Peyer's patch (tissue), 4 donors: ENCODE measurements at places on chromosomes 12 and 14. TPM values are rescaled to one million over a fixed set of nuclear protein-coding genes. Genes with fewer than 3 reads are reported as not detected.

DNA sequence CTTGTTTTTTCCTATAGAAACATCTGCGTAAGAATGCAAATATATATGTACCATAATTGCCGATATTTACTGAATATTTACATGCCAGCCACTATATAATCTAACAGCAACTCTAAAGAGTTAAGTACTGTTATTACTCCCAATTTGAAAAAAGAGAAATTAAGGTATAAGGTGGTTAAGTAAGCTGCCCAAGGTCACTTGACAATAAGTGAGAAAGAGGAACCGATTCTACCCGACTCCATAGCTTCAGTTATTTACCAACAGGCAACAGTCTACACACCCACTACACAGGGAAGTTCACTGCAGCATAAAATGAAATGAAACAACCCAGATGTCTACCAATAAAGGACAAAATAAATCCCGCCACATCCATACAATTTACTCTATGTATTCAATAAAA is 1.1 kb downstream of the MIS18BP1 start:
- DNase-seq: no peak

The FLRT2 gene
- 1.1 TPM for total RNA-seq

The PRIMA1 gene
- 5.1 TPM for total RNA-seq

- DNase-seq: no peak
Measured at GRCh38 chr14:72052356-72052755, 120.1 kb downstream of the RGS6 start.

DNA sequence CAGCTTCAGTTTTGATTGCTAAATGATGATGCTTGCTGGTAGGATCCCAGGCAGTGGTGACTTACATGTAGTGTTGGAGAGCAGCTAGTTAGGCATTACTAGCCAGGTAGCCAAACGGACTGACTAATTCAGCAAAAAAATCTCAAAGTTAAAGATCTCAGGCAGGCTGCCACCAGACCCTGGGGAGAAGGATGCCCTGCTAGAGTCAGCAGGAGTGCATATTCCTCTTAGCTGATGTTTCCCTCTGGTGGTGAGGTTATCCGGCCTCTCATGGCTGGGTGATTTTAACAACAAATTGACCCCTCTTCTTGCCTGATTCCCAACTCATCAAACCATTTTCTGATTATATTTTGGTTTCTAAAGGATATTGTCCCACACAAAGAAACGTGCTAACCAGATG is 2.8 kb downstream of the EFS start:
- DNase-seq: no peak

The ARHGEF25 gene
- 7.4 TPM for total RNA-seq

The REM2 gene
- 0.57 TPM for total RNA-seq

The RFC5 gene
- 12.8 TPM for total RNA-seq

The PLCZ1 gene
- not detected for total RNA-seq

DNA sequence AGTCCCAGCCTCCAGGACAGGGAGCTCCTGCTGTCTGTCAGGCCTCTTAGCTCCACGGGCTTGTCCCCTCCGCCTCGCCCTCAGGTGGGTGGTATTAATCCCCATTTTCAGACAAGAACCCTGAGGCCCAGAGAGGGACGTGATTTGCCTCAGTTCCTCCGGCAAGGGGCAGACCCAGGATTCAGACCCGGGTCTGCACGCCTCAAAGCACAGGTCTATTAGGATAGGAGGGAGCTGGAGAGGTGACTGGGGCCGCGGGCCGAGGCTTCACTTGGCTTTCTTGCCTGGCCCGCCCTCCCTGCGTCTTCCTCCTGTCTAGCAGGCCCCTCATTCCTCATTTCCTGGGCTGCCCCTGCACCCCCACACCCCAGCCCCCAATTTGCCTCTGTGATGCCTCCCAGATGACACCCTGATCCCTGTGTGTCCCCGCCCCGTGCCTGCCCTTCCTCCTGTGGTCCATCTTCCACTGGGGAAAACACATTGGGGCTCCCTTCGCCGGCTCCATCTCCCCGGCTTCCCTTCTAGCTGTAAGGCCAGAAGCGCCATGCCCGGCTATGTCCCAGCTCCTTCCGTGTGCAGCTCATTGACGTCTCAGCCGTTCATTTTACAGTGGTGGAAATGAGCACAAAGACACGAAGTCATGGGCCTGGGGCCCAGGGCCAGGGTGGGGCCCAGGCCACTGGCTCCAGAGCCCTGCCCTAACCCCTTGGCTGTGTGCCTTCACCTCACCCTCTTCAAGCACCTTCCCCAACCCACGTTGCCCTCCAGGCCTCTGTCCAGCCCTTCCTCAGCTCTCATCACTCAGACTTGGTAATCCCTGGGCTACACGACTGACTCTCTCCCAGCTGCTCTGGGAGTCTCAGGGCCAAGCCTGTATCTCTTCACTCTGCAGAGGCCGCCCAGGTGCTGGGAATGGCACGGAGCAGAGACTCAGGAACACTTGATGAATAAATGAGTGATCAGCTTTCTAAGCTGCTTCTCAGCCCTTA is 15.5 kb upstream of the CYP46A1 start:
- DNase-seq: no peak

DNA sequence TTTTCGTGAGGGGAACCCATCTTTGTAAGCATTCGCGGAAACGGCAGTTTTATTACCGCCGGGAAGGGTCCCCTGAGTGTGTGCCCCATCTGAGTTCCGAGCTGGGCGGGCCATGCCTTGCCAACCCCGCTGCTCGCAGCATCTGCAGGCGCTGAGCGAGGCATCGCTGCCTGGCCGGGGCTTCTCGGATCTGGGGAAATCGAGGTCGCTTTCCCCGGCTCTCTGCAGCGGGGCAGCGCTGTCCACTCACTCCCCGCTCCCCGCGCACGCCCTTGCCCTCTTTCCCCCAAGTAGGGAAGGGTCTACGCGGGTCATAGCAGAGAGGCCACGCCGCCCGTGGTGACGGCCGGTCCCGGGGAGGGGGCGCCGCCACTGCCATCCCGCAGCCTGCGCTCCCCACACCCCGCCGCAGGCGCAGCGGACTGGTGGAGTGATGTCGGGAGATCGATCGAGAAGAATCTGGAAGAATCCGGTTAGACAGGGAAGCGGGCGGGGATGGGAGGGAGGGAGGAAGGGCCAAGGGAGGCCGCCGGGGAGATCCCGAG is 507 bp upstream of the FKBP4 start:
- DNase-seq: peak; percentile 55

DNA sequence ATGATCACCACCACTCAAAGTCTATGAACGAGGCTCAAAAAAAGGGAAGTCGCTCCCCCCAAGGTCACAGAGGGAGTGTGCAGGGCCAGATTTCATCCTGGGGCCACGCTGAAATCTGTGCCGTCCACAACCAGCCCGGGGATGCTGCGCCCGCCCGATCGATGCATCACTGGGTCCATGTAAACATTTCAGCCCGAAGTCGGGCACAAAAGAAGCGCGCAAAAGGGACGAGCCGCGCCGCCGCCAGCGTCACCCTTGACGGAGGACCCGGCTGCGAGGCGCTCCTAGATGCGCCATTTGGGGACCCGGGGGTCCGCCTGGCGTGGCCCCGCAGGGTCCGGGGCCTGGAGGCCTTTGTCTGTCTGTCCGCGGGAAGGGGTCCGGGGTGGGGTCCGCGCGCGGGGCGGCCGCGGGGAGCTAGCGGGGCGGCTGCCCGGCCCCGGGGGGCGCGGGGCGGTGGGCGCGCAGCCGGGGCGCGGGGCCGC is 503 bp downstream of the FBXO21 start:
- DNase-seq: peak; percentile 60

GRCh38 chr12:117047810-117048584 is 51.2 kb downstream of the TESC start:
- no peak for DNase-seq

GRCh38 chr12:109098183-109098604 is 797 bp downstream of the UNG start:
- DNase-seq: no peak

The FIGNL2 gene
- not detected for total RNA-seq

GRCh38 chr12:56449622-56449984 is 377 bp upstream of the TIMELESS start:
- DNase-seq: no peak
